A549 (cell line): ENCODE measurements at places on chromosomes 7 and 10.

- no peak for DNase-seq
Measured at GRCh38 chr7:75969182-75969581, 25.2 kb downstream of the TMEM120A start.

GRCh38 chr7:138303230-138304070 is 156.6 kb upstream of the TRIM24 start:
- DNase-seq: no peak

DNA sequence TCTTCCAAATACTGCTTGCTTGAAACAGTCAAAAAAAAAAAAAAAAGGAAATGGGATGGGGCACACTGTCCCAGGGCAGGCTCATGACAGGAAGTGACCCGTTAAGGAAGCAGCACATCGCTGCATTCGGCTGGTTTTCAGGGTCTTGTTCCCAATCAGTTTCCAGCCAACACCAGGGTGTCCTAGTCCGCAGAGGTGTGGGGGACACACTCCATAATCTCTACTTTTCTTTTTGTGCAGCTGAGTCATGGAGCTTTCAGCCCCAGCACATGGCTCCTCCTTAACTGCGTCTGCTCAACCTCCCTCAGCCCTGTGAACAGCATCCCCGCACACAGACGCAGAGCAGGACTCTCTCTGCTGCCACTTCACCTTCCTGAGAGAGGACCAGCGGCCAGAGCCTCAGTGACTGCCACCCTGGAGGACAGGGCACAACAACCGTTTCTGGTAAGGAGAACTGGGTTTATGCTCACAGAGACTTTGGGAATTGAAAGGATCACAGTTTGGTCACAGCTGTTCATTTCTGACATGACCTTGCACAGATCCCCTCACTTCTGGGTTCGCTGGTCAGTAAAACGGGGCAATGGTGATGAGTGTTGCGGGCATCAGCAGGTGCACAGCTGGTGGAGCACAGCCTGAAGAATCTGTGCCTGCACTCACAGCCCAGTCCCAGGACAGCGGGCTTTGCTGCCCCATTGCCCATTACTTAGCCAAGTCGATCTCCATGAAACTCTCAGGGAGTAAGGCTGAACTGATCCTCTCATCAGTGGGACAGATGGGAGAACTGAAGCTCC is at the start of gene GIMAP5:
Gene GIMAP5 (plus strand): TSS at position 154 of the 791 bp plus-strand sequence. CDS start 3,467 bp downstream, outside the sequence.
- DNase-seq: no peak

GRCh38 chr7:24971333-24972165 is 8.4 kb downstream of the OSBPL3 start:
- no peak for DNase-seq

GRCh38 chr10:85645053-85645452 is 721.5 kb downstream of the GRID1 start:
- no peak for DNase-seq

DNA sequence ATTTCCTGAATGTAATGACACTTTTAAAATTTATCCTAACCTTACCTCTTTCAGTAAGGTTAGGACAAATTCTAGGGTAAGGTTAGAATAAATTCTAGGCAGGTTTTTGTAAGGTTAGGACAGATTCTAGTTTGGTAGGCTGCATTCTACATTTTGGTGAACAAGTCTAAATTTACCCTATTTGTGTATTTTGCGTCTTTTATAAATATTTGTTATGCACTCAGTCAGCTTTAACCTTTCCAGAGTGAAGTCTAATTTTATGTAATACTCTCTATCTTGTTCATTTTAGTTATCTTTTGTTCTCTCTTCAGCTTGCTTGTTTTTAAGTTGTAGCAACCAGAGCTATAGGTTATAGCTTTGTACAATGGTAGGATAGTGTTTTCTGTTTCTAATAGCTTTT is 54.0 kb downstream of the GLCCI1 start:
- DNase-seq: no peak

DNA sequence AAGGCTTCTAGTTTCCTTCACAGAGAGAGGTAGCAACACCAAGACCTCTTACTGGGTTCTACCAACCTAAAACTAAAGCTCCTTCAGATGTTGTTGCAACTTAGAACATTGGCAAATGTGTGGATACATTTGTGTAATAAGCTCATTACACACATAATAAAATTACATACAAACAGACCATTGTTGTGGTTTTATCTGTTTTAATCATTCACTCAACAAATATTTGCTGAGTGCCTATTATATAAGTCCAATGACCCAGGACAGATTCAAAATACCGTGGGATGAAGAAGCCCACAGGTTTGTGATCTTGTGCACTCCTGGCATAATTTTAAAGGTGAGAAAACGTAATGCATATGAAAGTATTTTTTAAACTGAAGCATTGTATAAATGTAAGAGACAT is 160.4 kb upstream of the NPVF start:
- no peak for DNase-seq

DNA sequence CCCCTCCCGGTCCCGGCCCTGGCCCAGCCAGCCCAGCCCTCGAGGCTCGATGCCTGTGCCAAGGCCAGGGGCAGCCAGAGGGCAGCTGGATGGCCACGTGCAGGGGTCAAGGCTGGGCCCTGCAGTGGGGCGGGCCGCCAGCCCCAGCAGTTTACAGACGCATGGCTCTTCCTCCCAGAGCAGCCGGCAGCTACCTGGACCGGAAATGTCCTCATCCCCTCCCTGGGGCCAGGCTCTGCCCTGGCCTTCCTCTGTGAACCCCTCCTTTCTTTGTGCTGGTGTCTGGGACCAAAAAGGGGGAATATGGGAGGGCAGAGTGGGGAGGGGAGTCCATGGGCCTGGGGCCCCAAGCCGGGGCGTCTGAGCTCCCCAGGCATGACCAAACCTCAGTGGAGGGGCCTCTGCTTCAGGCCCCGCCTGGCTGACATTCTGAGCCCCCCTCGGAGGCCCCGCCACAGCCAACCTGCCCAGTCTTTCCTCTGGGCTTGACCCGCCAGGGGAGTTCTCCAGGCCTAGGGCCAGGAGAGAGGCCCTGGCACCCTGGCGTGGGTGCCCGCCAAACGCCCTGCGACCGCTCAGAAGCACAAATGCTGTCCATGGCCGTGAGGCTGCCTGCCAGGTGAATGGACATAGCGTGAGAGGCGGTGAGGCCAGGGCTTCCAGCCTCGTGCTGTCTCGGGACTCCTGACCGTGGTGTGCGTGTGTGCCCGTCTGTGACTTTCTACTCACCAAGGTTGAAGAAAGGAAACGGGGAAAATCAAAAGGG is 24.7 kb upstream of the AMZ1 start:
- DNase-seq: no peak

- DNase-seq: no peak
Measured at GRCh38 chr10:124333931-124334330, 84.8 kb downstream of the OAT start.

- no peak for DNase-seq
Measured at GRCh38 chr7:36607721-36608095, 116.6 kb downstream of the AOAH start.

GRCh38 chr7:33726582-33726981 is 178.8 kb upstream of the BMPER start:
- no peak for DNase-seq

DNA sequence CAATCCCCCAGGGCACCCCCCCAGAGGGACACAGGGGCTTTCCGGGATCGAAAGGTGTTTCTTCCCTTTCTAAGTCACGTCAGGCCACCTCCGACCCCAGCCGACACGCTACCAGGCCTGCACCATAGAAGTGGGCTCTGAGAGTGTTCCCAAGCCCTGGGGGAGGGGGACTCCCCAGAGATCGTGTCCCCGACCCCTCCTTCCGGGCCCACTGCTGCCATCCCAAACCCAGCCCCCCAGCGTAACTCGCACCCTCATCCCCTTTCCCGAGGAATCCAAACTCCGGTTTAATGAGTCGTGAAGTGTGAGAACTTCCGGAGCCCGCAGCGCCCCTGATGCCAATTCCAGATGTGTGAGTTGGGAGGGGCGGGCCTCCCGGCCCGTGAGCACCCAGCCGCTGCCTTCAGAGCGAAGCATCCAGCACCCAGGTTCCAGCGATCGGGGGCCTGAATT is 11.3 kb downstream of the UNCX start:
- DNase-seq: no peak

DNA sequence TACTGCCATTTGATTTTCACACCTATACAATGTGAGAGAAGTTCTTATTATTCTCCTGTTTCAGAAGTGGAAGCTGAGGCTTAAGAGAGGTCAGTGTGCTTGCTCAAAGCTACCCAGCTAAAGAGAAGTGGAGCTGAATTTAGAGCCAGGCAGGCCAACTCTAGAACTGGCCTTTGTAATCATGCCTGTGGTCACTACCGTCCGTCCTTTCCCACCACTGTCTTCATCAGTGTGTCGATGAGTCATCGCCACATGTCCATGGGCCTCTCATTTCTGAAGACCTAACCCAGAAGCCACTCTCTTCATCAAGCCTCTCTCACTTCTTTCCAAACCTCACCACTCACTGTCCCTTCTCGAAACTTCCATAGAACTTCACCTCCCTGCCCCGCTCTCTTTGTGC is 237.8 kb downstream of the KIAA1217 start:
- no peak for DNase-seq

GRCh38 chr7:44278451-44279161 is 46.8 kb downstream of the CAMK2B start:
- no peak for DNase-seq

- no peak for DNase-seq
Measured at GRCh38 chr10:92690915-92691590, 1.3 kb downstream of the HHEX start.
